Activated CD4-positive, alpha-beta T cell treated with anti-CD3 and anti-CD28 coated beads, Interleukin-2, Interleukin-4, amounts not matched to agents 100 ng/mL and 50 ng/mL, durations not matched to agents 16 hours and 8 hours (primary cell): ENCODE measurements at places on chromosomes 5 and 9.

- DNase-seq, result no peak
Measured at GRCh38 chr5:16483361-16483760, 17.8 kb upstream of the ZNF622 start.

DNA sequence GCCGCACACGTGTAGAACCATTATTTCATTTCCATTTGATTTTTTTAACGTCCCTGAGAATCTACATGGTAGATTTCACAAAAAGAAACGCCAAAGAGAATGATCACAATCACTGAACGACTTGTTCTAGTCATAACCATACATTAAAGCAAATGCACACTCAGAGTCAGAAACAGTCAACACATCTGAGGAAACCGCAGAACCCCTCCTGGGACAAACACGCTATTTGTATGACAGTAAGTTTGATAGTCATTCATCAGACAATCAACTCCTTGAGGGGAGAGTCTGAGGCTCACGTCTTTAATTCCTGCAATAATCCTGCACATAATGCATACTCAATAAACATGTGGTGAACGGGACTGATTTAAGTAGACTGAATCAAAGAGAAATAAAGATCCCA is 129.2 kb downstream of the MED27 start:
- DNase-seq, result peak; percentile 9

- DNase-seq, result no peak
Measured at GRCh38 chr5:131987251-131987650, 24.2 kb downstream of the ACSL6 start.

- DNase-seq, result no peak
Measured at GRCh38 chr5:155049569-155050383, 36.2 kb downstream of the KIF4B start.

DNA sequence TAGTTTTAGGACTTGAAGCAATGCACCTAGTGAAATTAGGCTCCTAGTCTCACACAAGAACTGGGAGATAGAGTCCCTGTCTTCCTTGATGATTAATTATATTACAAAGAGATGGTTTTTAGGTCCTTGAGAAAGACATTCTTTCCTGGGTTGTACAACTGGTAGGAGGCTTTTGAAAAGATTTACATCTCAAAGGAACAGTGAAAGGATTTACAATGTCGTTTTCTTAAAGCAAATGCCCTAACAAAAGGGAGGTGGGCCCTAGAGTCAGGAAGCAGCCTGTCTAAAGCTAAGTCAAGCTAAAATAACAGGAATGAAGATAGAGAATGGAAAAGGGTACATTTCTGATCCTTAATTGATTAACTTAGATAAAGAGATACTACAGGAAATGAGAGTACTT is 102.2 kb upstream of the IL7R start:
- DNase-seq, result no peak

DNA sequence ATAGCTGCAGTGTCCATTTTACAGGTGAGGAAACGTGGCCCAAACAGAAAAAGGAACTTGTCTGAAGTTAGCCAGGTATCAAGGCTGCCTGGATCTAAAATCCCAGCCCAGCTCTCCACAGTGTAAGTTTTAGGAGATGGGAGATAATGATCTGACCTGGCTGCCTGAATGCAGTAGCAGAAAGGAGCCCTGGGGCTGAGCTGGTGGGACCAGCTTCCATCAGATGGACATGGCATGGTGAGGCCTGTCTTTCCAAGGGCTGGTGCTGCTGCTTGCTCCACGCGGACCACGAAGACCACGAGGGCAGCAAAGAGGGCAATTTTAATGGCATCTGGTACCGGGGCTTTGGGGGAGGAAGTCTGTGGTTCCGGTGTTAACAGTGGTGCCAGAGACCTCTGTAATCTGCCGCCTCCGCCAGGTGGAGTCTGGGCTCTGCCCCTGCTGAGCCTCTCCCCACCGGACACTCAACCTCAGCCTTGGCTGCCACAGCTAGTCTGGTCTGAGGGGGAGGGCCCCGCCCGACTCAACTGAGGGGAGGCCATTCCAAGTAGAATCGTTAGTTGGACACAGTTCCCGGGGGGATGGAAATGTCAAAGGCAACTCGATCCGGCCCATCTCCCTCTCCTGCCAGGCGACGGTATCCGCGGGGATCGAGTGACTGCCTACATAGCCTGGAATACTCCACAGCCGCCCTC is 650 bp downstream of the MYORG start:
- DNase-seq, result peak; percentile 50

- no peak for DNase-seq
Measured at GRCh38 chr5:91408710-91409109, 25.6 kb upstream of the ARRDC3 start.

DNA sequence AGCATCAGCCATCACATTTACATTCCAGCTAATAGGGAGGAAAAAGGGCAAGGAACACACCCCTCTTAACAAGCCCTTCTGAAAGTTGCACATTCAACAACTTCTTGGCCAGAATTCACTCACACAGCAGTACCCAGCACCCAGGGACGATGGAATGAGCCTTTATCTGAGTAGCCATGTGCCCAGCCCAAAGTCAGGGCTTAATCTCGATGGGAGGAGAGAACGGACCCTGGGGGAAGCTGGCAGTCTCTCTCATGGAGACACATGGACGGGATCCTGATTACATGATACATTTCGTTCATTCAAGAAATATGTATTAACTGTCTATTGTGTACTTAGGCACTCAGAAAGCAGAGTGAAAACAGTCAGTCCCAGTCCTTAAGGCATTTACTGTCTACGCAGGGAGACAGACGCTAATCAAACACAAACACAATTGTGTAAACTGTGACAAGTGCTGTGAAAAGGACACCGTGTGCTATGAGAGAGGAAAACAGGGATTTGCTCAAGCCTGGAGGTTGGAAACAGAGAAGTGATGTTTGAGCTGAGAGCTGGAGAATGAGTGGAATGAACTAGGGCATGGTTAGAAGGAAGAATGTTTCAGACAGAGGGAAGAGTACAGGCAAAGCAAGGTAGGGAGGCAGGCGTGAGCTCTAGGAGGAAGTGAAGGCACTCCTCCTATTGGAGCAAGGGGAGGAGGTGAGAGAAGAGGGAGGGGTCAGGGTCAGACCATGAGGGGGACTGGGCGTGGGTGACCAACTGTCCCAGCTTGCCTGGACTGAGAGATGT is 7.4 kb downstream of the OTULINL start:
- DNase-seq, result no peak

- no peak for DNase-seq
Measured at GRCh38 chr9:3059781-3060468, 216.0 kb upstream of the PUM3 start.

DNA sequence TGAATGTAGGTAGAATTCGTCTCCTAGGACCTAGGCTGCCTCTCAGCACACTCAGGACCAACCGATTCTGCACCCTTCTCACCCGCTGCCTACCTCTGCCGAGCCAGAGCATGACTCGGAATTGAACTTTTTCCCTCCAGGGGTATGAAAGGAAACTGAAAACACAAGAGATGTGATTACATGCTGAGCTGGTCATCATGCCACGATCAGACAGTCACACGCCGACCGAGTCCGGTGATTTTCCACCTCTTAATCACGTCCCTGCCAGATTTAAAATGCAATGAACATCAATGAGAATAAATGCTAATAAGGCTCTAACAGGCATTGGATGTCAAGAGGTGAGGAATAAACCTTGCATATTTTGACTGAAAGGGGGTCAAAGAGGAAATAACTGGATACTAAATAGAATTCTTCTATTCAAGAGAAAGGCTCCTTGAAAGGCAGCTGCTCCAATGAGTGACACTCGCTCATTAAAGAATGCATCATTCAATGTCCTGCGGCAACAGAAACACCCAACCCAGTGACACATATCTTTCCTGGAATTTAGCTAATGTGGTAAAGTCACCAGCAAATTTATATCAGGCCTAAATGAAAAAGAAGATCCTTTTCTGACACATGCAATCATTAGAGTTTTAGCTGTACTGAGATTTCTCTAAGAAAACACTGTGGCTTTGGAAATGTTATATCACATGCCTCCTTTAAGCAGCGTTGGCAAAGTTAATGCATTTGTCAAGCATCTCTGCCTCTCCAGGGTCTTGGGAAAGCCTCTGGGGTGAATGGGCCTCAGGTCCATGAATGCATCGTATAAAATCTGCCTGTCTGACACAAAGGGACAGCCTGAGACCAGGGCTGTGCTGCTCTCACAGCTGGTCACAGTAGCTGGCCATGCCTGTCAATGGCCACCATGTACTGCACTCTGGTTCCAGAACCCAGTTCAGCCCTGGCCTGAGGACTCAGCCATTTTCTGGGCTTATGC is 128.7 kb downstream of the SPOCK1 start:
- no peak for DNase-seq

DNA sequence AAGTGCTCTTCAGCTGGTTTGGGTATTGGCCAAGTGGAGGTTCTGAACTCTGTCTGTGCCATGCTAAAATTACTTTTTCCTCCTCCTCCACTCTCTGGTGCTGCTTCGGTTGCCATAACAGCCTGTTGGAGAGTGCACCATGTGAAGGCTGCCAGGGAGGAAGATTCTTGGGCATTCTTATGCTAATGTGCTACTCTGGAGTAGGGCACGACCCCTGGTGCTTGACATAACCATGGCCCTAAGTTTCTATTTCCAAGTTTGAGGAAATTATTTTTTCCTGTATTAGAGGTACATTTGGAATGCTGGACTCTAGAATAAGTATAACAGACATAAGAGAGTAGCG is 111.6 kb downstream of the ARHGAP26 start:
- DNase-seq, result no peak

DNA sequence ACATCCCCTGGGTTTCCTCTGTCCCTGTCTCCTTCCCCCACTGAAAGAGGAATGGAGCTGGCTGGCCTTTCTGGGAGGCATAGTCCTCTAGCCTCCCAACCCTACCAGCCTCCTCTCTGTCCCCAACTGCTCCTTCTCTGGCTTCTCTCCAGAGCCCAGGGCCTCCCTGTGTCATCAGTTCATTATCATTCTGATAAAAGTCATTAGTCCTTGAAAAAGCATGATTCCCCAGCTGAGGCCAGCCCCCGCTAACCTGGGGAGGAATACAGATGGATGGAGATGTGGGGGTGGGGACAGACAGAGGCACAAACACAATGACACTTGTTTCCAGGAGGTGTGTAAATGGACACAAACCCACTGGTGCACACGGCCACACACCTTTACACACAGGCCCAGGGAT is 73.6 kb upstream of the HSPA9 start:
- no peak for DNase-seq

- DNase-seq, result no peak
Measured at GRCh38 chr9:103319979-103320378, 324.8 kb downstream of the CYLC2 start.

DNA sequence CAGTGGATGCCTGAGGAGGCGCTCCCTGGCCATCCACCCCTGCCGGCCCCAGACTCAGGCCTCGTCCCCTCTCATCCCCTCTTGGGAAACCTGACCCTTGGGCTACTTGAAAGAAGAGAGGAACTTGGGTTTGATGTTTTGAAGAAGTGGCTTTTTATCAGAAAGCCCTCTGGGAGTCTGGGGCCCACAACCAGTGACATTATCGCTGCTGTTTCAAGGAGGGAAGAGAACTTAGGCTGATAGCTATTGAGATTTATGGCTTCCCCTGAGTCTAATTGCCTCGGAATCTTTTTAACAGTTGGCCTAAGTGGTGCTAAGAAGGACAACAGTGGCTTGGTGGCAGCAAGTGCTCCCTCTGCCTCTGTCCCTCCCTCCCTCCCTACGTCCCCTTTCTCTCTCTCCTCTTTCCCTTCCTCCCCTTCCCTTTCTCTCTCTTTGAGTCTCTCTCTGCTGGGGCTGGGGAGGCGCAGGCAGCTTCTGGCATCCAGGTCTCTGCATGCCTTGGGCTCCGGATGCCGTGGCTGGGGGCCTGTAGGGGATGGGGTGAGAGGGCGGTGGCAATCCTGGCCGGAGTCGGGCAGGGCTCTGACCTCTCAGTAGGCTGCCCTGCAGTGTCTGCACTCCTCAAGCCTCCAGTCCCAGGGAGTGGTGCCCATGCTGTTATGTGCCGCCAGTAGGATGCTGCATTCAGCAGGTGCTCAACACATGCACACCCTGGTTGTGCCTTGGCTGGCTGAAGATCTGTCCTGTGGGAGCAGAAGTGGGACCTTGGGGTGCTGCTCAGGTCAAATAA is 49.6 kb upstream of the RXRA start:
- no peak for DNase-seq
